EH (cell line): ENCODE measurements at places on chromosomes 6 and 20.

DNA sequence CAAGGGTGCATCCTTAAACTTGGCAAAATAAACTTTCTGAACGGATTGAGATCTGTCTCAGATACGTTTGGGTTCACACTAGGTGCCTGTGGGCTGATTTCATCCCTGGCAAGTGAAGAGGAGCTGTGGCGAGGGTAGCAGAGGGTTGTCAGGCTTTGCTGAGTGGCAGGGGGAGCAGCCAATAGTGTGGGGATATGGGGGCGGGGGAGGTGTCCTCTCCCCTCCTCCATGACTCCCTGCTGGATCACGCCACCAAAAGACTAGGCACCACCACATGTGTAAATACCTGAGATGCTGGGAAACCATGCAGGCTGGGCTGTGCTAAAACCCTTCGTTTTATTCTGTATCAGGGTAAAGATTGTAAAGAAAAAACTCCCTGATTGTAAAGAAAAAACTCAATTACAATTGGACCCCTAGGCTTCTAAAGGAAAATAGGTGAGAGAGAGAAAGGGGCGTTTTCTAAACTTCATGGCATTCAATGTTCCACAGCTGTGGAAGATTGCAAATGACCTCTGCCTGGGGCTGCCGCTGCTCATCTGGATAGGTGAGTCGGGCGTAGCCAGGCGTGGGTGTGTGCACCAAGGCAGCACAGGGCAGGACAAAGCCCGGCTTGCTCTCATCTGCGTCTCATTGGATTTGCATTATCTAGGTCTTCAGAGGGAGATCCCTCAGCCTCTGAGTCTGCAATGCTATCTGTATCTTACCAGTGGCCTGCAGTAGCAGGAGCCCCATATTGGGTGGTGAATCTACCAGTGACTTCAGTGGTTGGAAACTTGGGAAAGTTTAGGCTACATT, 26.9 kb upstream of the ADTRP start:
- no peak for DNase-seq

DNA sequence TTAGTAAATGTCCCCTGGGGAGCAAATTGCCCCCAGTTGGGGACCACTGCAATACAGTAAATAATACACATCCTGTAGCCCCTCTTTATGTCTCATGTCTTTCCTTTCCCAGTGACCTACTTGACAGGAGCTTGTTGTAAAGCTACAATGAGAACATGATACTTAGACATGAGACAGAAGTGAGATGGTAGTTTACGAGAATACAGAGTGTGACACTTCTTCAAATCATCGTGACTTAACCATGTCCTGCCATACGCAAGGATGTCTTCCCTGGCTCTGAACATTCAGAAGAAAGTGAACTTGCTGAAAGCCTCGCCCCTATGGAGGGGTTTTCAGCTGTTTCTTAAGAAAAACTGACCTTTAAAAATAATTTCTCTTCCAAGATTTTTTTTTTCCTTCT, 101.0 kb upstream of the SPACA1 start:
- no peak for DNase-seq

DNA sequence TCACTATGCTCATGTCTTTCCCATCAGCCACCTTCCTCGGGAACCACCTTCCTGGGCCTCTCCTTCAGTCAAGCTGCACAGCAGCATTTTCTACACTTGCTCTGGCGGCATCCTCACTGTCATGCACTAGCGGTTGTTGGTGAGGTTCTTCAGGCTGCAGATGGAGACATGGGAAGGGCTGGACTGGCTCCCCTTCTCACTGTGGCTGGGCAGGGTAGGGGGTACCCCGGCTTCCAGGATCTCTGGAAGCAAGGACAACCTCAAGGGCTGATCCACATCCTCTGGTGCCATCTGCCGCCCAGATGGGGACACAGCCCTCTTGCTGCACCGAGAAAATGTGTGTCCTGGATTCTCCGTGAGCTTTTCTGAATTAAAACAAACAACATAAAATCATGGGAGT, 180.1 kb upstream of the RNF24 start:
- DNase-seq = peak; percentile 47

DNA sequence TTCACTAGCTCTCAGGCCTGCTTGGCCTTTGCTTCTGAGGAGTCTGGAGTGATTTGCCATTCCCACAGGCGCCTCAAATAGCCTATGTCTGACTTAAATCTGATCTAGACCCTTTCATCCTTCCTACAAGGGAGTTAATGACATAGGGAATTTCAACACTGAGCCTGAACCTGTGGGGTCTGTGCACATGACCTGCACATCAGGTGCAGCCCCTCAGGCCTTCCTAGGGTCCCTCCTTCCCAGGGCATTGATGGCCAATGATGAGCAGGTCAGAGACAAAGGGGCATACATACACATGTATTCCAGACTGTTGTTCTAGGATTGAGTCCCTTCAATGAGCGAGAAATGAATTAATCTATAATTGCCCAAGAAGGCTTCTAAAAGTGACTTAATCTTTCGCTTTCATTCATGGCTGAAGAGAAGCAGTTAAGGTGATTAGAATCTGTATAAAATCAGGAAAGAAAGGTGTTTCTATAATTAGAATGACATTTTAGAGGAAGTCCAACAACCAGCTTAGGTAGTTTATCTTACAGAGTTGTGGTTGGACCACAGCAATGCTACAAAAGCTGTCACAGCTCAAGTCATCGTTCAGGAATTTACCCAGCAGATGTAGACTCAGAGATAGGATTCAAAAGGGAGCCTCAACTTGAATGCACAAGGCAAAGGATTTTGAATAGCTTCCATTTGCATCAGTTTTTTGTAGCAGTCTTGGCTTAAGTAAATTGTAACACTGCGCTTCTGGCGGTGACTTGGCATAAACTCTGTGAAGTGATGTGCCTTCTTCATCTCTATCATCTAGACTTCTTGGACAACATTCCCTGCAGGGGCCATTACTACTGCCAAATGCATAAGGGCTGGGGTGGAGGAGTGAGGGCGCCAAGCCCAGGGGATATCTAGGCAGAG, 27.0 kb upstream of the TBC1D7 start:
- peak; percentile 98 for DNase-seq

DNA sequence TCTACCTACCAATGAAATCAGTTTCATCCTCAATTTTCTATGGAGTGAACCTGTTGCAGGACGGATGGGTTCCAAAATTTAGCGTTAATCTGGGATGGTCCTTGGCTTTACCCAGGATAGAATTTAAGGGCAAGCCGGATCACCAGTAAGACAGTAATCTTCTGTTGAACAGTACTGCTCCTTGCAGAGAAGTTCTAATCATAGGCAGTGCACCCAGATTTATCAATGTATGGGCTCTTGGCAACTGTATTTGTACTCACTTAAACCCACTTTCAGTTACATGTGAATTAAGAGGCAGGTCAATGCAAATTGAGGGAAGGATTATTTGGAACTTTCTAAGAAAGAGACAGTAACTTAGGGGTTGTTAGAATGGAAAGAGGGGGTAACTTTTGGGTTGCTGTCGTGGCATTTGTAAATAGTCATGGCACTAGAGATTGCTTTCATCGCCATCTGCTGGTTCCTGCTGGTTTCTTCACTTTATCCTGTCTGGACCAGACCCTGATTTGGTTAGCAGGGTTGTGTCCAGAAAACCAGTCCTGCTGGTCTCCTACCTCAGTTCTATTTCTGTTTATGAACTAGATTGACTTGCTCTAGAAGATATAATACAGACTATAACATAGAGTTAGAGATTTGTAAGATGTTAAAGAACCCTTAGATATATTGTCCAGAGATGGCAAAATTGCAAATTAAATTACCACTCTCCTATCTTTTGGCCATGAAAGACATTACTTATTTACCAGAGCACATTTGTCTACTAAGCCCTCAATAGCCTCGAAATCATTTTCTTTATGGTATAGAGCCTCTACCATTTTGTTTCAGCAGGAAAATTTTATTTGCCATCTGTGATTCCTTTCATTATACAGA, 646.3 kb downstream of the UTRN start:
- peak; percentile 66 for DNase-seq

GRCh38 chr20:58660855-58661597, 9.9 kb downstream of the STX16 start:
- DNase-seq = no peak

DNA sequence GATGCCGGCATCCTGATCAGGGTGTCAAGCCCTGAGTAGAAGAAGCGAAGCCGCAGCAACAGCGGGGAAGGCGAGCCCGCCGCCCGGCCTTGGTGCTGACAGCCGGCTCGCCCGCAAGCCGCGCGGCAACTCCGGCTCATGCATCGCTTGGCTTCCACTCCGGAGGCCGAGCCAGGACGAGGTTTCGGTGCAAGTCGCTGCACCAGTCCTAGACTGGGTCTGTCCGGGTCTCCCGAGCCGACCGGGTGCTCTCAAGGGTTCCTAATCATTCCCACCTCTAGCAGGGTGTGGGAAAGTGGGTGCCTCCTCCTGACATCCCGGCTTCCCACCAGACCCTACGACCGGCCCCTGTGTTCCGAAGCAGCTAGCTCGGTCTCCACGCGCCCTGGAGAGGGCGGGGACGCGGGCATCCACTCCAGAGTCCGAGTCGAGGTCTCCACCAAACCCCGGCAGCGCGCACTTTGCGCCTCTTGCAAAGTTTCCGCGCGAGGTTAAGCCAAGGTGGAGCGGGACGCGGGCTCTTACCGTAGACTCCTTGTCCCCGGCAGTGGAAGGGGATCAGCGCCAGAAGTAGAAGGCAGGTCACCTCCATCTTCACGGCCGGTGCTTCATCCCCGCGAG, 1.4 kb downstream of the MDGA1 start:
- peak; percentile 56 for DNase-seq

- no peak for DNase-seq
Measured at GRCh38 chr20:49590163-49591017, 22.5 kb upstream of the PTGIS start.

DNA sequence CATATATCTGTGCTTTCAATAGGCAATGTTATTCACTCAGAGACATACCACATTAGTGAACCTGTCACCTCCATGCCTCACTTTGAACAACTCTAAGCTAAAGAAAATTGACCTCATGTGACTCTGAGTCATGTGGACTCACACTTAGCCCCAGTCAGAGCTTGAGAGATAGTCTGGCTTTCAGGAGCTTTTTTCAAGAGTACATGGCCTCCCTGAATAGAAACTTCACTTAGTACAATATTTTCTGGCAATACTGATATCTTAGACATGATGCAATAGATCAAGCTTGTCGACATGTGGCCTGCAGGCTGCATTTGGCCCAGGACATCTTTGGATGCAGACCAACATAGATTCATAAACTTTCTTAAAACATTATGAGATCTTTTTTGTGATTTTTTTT, 8.5 kb downstream of the SPTLC3 start:
- DNase-seq = no peak

DNA sequence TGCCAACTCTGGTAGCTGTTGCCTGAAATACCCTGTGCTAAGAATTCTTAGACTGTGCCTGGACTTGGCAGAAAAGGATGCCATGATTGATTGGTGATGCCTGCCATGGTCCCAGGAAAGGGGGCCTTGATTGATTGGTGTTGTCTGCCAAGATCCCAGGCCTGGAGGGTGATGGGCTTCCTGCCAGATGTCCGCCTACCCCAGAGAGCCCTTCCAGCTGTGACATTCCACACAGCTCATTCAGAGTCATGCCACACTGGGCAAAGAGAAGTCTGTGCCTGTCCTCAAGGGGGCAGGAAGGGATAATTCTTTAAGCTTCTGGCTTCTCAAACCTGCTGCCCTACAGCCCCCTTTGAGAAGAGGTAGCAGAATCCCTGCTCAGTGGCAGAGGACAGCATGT, 24.6 kb downstream of the RIMS4 start:
- DNase-seq = peak; percentile 10

- DNase-seq = no peak
Measured at GRCh38 chr20:23970049-23970448, 18.5 kb downstream of the GGTLC1 start.

- no peak for DNase-seq
Measured at GRCh38 chr6:11121851-11122250, 10.3 kb upstream of the ERVFRD-1 start.

GRCh38 chr6:21953831-21954801, 342.7 kb downstream of the PRL start:
- DNase-seq = peak; percentile 82

DNA sequence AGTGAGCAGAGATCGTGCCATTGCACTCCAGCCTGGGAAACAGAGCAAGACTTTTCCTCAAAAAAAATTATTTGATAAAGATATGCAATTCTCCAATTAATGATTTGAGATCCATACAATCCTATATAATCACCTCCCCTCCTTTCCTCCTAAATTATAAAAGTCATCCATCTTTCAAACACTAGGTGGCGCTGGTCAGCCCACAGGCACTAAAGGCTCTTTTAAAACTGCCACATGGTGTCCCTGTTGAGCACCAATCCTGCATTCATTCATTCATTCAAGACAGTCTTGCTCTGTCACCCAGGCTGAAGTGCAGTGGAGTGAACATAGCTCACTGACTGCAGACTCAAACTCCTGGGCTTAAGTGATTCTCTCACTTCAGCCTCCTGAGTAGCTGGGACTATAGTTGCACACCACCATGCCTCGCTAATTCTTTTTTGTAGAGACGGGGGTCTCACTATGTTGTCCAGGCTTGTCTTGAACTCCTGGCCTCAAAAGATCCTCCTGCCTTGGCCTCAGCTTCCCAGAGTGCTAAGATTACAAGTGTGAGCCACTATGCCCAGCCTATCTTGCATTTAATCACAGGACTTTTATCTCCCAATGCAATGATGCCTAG, 58.7 kb upstream of the SLC2A12 start:
- peak; percentile 64 for DNase-seq

GRCh38 chr6:158643836-158644230, 710 bp downstream of the DYNLT1 start:
- peak; percentile 19 for DNase-seq

GRCh38 chr6:52426667-52427066, 6.5 kb downstream of the EFHC1 start:
- DNase-seq = no peak

- peak; percentile 42 for DNase-seq
Measured at GRCh38 chr6:135145063-135145800, 35.9 kb upstream of the MYB start.

DNA sequence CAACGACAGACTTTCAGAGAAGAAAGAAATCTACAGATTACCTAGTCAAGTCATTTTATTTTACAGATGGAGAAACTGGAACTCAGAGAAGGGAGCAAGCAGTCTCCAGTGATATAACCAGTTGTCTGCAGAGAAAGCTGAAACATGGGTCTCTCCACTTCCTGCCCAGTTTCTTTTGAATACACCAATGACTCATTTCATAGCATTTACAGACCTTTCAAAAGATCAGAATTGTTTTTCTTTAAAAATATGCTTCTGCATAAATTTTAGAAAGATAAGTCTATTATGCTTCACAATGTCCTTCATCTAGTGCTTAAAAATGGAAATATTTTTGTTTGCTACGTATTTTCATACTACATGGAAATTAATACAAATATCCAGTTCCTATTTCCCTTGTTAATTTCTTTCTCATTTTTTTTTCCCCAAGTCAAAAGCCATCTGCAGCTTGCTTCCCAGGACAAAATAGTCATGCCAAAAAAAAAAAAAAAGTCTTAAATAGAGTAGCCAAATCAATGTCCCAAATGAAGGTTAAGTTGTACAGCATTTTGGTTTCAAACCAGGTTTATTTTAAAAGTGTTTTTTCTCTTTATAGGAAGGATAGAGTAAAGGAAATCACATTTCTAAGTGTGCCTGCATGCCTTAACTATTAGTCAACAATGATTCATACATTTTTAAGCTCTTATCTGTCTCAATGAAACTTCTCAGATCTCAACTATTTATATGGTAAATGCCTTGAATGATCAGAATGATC, 36.9 kb downstream of the ARHGAP18 start:
- DNase-seq = peak; percentile 84
